ENCODE measurements at places on chromosomes 1 and 21.

GRCh38 chr1:8814865-8815264 is 2.6 kb downstream of the RERE start:
- DNase-seq: no peak

- DNase-seq: no peak
Measured at GRCh38 chr1:220751111-220751510, 3.0 kb downstream of the MTARC2 start.

DNA sequence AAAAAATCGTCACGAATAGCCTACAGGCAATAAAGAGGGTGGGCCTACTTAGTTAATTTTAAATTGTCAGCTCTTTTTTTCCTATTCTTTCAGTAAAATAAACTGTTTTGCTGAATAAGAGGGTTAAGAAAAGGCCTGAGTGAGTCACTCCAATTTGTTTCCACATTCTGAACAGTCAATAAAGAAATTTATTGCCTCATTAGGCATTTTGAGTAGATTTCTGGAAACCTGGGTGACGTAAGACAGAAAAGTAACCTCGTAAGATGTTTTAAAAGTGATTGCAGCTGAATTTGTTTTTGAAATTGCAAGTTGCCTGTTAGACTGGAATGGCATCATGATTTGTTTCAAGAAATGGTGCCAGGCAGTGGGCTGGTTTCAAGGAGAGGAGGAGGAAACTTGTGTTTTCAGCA is 439.3 kb downstream of the USP25 start:
- DNase-seq: no peak

DNA sequence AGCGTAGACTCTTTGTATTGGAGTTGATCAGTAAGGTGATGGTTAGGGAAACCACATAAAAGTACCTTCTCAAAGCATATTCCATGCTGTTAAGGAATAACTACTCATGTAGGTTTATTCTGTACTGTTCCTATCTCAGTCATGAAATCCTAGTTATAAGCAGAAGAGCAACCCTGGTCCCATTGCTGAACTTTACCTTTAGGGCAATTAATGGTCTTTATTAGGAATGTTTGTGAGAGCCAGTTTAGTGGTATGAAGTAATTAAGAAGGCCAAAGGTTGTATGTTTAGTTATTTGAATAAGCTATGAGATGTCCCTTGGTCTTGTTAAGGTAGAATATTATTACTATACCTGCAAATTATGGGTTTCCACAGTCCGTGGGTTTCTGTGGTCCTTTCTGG is 44.0 kb downstream of the ACP6 start:
- DNase-seq: no peak

DNA sequence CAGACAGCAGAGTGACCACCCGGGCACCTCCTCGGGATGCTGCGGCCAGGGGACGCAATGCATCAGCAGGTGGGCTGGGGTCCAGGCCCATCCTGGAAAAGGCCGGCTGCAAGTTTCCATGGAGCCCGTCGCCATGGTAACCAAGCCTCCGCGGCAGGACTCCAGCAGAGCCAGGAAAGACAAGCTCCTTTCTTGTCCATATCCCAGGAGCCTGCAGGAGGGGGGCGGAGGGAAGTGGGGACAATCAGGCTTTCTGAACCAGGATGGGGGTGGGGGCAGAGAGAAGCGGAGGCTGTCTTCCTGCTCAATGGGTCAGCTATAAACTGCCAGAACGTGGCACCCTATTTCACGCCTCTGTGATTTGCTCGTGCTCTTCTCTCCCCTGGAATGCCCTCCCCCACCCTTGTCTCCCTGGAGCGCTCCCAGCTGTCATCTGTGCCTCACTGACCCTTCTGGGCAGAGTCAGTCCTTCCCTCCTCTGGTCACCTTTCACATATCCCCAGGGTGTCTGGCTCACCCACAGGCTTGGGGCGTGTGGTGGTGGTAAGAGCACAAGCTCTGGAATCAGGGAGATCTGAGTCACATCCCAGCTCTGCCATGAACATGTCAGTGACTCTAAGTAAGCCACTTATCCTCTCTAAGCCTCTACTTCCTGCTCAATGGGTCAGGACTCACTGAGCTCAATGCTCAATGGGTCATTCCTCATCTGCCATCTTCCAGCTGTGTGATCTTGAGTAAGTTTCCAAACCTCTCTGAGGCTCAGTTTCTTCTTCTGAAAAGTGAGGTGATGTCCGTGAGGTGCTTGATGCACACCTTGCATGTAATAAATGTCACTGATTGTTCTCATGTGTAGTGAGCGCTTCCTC is 58.9 kb upstream of the LAPTM5 start:
- no peak for DNase-seq

DNA sequence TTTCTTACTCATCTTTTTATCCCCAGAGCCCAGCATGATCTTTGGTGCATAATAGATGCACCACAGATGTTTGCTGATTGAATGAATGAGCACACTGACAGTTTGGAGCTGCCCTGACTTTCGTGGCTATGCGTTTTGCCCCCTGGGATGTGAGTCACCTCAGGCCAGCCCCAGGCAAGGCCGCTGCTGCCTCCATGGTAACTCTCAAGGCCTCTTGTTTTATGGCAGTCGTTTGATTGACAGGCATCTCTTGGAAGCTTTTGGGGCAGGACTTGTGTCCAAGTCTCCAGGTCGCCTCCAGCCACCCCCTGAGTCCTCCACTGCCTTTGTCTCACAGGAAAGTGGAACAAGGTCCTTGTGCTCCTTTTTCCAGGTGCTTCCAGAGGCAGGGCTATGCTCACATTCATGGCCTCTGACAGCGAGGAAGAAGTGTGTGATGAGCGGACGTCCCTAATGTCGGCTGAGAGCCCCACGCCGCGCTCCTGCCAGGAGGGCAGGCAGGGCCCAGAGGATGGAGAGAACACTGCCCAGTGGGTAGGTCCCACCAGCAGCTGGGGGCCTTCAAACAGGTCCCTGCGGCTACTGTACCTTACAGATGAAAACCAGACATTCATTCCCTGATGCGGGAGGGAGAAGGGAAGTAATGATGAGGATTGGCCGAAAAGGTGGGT is 11.2 kb downstream of the PSEN2 start:
- no peak for DNase-seq

GRCh38 chr21:44996501-44996921 is 56.7 kb downstream of the SLX9 start:
- DNase-seq: no peak

DNA sequence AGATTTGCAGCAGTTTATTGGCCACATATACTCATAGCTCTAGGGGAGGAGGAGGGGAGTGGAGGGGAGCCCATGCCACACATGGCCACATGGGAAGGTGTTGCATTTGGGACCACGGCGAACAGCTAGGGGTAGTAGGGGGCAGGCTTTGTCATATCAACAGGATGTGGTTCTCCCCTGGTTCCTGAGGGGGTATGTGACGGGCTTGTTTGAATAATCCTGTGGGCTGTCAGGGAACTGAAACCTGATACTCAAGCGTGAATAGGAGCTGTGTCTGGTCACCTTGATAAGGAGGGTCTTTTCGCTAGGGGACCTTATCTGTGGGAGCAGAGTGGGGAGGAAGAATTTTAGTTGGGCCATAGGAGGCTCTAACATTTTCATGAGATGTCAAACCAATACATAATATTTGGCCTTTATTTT is 264.7 kb downstream of the CTH start:
- DNase-seq: no peak

DNA sequence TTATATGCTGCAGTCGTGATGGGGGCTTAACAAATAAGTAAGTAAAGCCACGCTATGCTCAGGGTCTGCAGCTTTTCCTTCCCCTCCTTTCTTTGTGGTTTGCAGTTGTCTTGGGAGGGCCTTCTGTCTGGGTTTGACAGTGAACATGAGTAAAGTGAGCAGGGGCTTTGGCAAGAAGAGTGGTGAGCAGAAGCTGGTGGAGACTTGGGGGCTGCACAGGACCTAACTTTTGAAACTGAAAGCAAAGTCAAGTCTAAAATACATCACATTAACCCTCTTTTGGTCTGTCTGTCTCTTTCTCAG is 368.6 kb upstream of the VAMP3 start:
- no peak for DNase-seq

DNA sequence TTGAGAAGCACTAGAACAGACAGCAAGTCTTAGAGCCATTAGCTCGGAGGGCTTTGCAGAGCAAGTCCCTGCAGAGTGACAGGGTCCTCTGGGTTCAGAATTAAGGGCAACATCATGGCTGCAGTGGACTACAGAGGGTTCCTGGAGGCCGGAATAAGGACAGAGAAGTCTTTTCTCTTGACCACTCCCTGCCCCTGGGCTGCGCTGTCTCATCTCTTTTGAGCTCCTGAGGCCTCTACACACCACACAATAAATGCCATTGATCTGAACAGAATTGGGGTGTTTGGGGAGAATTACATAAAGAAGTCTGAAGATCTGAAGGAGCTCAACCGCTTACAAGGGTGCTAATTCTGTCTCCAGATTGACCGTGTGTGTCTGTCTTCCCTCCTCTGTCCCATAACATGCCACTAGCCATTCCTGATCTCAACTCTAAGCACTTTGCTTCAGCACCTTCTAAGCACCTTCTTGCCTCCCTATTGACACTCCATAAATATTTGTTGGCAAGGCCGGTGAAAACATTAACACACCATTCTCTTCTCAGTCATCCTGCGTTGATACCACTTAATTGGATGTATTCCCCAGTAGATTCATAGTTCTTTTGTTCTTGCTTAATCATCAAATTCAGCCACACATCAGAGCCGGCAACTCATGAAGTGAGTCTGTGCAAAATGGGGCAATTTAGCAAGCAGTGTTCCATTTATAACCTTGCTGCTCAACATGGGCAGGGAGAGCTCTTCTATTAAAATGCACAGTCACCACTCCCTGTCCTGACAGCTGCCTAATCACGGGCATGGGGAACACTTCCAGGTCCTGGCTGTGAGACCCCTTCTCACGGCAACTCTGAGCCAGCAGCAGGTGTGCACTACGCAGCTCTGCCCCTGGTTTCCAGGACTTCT is 49.7 kb downstream of the NMNAT2 start:
- no peak for DNase-seq

DNA sequence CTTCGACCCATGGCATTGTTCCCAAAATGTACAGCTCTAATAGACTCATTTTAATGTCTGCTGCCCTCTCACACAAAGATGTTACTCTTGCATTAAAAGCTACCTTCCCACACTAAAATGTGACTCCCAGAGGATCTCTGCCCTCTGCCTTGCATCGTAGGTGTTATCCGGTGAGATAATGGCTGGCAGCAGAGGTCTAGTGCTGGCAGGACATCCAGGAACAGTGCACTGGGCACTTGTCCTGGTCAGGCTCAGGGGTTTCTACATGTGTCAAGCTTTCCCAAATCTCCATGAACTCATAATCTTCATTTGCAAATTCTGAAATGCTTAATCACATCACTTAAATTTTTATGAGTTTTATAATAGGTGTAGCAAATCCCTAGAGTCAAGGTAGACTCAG is 310.6 kb downstream of the LRRIQ3 start:
- DNase-seq: no peak

- no peak for DNase-seq
Measured at GRCh38 chr1:109821831-109822745, 58.4 kb upstream of the EPS8L3 start.

GRCh38 chr1:2405588-2406295 is 6.6 kb downstream of the PEX10 start:
- no peak for DNase-seq

DNA sequence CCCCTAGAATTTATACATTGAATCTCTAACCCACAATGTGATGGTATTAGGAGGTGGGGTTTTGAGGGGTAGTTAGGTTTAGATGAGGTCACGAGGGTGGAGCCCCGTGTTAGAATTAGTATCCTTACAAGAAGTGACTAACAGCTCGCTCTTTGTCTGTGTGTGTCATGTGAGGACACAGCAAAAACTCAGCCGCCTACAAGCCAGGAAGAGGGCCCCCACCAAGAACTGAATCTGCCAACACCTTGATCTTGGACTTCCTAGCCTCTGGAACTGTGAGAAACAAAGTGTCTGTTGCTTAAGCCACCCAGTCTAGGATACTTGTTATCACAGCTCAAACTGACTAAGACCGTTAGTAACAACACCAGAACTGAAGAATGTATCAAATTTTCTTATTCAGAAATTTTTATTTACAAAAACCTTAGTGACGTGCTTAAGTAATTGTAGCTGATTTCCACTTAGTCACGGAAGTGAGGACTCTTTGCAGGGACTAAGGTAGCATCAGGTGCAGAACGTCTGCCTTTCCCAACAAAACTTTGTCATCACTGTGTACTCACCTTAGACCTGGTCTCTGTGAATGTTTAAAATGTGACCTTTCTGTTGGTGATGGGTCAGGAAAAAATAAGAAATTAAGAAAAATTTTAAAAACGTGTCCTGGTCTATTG is 24.5 kb upstream of the LRRC8C start:
- DNase-seq: peak; percentile 52

DNA sequence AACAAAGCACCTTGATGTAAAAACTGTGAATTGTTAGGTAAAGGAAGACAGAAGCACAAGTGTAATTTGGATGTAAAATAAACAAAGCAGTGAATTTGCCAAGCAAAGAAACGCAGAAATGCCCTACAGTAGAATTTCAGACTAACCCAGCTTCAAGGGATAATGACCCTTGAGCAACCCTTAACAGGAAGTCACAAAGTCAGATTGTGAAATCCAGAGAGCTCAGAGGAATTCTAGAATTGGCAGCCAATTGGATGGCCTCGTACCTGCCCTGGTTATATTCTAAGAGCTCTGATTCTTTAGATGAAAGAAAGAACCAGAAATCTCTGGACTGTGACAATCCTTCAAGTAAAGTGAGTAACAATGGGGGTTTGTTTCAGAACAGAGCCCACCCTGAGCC is 152.7 kb upstream of the CHRM3 start:
- no peak for DNase-seq

DNA sequence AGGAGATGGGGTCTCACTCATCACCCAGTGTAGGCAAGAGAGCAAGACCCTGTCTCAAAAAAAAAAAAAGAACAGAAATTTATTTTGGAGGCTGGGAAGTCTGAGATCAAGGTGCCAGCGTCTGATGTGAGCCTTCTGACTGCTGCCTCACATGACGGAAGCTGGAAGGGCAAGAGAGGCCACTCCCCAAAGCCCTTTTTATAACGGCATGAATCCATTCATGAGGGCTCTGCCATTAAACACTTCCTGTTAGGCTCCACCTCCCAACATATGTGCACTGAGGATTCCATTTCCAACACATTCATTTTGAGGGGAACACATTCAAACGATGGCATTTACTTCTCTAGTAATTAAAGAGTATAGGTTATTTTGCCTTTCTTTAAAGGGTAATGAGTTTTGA is 50.9 kb upstream of the C1orf198 start:
- no peak for DNase-seq
